ENCODE measurements at places on chromosomes 5 and 9.

DNA sequence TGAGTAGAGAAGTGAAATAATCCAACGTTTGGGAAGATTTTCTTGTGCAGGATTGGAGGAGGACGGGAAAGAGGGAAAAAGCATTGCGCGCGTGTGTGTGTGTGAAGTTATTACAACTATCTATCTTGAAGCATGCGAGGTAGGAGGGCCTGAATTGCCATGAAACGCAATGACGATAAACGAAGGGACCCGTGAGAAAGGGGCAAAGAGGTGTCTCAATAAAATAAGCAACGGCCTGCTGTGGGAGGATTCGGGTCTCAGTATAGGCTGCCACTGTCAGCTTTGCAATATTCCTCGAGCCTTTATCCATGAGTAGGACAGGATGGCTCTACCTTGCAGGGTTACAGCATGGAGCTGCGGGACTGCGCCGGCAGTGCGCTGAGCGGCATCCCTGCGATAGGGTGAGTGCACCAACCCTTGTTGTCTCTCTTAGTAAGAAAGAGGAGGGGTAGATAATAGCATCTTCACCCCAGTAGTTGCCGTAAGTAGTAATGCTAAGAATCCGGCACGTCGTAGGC is 631 bp upstream of the RCL1 start:
- DNase-seq = no peak

- DNase-seq = peak; percentile 58
Observed at GRCh38 chr5:132369474-132370180, at the start of gene SLC22A5. SLC22A5 (plus strand) TSS chr5:132369710; CDS start chr5:132369973, 263 bp downstream.

GRCh38 chr5:124088289-124089032 is 576.5 kb downstream of the CSNK1G3 start:
- DNase-seq = no peak

- no peak for DNase-seq
Observed at GRCh38 chr5:128613766-128614165, 75.7 kb upstream of the FBN2 start.

DNA sequence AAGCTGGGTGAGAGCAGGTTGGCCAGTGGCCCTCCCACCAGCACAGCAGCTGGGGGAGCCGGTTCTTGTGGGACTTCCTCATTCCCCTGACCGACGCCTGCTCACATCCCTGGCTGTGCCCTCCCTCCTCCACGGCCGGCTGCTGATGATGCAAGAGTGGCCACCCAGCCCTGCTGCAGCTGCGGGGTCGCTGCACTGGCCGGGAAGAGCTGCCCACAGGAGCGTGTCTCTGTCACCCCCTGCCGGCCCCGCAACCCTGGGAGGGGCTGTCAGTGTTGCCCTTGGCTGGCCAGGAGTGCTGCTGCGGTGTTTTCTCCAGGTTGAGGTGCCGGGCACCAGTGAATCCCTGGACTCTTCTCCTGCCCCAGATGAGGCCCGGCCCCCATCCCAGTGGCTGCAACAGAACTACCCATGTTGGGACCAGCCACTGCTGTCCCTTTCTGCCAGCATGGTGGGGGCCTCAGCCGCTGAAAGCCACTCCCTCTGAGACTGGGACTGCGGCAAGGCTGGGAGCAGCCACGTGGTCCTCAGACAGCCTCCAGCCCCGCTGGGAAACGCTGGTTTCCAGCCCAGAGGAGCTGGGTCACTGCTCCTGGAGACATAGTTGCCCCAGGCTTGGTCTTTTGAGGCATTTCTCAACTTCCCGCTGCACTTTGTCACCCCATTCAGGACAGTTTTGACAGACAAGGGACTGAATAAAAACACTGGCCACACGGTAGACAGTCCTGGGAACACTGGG is 739 bp downstream of the CARD9 start:
- no peak for DNase-seq

GRCh38 chr5:45532826-45533624 is 163.2 kb downstream of the HCN1 start:
- DNase-seq = no peak

DNA sequence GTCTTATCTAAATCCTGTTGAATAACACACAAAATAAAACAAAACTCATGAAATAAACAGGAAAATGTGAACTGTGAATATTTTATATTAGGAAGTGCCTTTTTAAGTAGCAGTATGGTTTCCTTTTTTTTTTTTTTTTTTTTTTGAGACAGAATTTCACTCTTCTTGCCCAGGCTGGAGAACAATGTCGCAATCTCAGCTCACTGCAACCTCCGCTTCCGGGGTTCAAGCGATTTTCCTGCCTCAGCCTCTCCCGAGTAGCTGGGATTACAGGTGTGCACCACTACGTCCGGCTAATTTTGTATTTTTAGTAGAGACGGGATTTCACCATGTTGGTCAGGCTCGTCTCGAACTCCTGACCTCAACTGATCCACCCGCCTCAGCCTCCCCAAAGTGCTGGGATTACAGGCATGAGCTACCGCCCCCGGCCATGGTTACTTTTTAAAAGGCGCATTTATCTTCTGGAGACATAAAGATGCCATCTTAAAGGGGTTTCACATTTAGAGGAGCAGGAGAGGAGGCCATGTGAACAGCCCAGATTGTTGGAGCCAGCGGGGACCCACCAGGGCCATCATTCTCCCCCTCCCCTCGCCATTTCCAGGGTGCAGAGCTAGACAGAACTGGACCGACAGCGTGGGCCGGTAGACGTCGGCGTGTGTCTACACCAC is 64.1 kb downstream of the ROR2 start:
- no peak for DNase-seq

DNA sequence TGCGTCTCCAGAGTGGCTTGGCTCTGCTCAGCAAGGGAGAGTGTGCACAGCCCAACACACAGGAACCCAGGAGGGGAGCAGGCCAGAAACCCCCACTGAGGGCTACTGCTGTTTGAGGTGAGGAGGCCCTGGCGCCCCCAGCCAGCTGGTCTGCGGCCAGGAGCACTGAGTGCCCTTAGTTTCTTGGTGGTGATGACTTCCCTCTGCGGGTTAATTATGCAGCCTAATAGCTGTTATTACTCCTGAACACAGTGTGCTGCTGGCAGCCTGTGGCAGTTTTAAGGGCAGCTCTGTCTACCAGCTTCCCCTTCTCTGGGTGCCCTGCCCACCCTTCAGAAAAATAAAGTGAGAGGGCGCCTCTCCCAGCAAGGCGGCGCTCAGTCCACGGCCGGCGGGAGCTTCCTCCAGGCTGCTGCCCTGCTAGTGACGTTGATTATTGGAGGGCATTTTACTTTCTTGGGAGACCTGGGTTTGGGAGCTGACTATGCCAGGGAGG is 19.2 kb downstream of the GADD45G start:
- DNase-seq = no peak

DNA sequence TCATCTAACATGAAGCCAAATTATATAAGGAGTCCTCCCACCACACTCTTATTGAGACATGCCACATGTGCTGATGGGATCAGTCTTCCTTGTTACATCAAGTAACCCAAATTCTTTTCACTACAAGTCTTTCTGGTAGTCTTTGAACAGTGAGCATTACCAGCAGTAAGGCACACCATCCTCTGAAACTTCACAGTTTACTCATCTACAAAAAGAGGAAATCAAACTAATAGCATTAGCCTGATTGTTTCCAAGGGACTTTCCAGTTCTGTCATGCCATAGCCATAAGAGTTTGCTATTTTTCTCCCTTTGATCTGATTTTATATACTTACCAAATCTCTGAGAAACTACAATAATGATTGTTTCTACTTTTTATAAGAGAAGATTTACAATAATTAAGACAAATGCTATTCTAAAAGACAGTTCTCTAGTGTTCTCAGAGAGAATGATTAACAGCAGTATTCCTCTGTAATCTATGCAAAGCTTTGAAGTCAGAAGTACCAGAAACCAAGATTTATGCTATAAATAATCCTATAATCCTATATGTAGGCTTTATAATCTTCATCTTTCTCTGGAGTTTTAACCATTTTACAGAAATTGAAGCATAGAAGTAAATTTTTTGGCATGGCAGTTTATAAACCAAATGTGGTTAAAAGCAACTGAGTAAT is 166.2 kb upstream of the ACO1 start:
- DNase-seq = no peak

- no peak for DNase-seq
Observed at GRCh38 chr9:72427801-72428200, 62.8 kb upstream of the ZFAND5 start.

DNA sequence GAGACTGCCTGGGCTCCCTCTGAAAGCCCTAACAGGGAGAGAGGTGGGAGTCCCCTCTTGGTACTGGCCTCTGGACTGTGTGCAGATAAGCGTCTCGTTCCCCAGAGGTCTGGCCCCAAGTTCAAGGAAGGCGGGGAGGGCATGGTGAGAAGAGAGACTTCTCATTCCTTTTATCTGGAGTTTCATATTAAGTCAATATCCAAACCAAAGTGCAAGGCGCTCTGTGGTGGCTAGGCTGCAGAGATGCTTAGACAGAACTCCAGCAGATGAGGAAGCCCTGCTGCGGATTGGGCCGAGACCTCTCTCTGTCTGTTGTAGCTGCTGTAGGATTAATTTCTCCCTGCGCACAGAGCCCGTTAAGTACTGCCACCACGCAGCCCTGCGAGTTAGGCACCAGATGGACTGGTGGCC is 16.0 kb downstream of the MVB12B start:
- DNase-seq = no peak

DNA sequence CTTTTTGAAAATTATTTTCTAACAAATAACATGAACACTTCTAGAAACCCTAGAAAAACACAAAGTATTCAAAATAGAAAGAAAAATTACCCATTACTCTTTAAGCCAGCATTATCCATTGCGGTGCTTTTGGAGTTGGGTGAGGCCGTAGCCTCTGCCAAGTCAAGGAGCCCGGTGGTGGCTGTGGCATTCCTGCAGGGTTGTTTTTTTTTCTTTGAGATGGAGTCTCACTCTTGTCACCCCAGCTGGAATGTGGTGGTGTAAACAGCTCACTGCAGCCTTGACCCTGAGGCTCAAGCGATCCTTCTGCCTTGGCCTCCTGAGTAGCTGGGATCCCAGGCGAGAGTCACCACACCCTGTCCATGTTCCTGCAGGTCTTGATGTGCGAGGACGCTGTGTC is 8.2 kb upstream of the AHRR start:
- DNase-seq = no peak

GRCh38 chr5:103808464-103809106 is 246.0 kb upstream of the NUDT12 start:
- no peak for DNase-seq

- no peak for DNase-seq
Observed at GRCh38 chr9:89036891-89037290, 45.6 kb downstream of the S1PR3 start.

DNA sequence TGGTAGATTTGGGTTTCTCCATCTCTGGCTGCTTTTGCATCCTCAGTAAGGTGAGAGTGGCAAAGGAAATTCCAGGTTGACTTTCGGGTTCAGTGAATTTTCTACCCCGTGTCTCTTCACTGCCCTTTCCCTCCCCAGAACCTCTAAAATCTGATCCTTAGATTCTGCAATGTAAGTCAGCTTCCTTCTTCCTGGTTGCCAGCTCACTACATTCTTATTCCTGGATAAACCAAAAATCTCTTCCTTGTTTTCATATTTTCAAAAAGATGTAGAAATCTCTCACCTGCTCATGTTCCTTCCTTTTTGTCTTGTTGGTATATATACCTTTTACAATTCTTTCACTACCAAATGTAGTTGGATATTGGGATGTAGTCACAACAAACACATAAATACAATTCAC is 145.8 kb downstream of the TMC1 start:
- no peak for DNase-seq

GRCh38 chr5:83034528-83035207 is 42.5 kb downstream of the TMEM167A start:
- DNase-seq = no peak

- no peak for DNase-seq
Observed at GRCh38 chr5:1315709-1316587, 21.1 kb upstream of the TERT start.

- DNase-seq = no peak
Observed at GRCh38 chr5:68722357-68722756, 371.5 kb upstream of the SLC30A5 start.

GRCh38 chr5:168851902-168852321 is 272.7 kb upstream of the PANK3 start:
- no peak for DNase-seq

GRCh38 chr9:14488421-14489190 is 174.7 kb upstream of the NFIB start:
- no peak for DNase-seq

GRCh38 chr5:154025951-154026350 is 12.8 kb downstream of the FAM114A2 start:
- DNase-seq = no peak

GRCh38 chr9:99593610-99594009 is 228.1 kb upstream of the NR4A3 start:
- no peak for DNase-seq

GRCh38 chr9:96020792-96021550 is 145.5 kb downstream of the ERCC6L2 start:
- no peak for DNase-seq

DNA sequence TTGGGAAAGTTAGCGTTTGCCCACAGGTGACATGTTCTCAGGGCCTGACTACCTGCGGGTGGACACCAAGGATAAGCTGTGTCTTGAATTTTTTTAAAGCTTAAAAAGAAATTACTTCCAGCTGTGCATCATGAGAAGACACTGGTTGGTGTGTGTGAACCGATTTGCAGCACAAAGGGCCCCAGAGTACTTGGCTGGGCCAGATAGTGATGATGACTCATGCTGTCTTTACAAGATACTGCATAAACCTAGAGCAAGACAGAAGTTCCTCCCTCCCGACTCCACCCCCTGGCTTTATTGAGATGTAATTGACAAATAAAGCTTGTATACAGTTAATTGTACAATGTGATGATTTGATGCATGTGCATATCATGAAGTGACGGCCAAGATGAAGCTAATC is 212.8 kb downstream of the NXNL2 start:
- DNase-seq = no peak
